Activated CD4-positive, alpha-beta T cell treated with anti-CD3 and anti-CD28 coated beads for 4 hours (primary cell): ENCODE measurements at places on chromosomes 13 and 19.

DNA sequence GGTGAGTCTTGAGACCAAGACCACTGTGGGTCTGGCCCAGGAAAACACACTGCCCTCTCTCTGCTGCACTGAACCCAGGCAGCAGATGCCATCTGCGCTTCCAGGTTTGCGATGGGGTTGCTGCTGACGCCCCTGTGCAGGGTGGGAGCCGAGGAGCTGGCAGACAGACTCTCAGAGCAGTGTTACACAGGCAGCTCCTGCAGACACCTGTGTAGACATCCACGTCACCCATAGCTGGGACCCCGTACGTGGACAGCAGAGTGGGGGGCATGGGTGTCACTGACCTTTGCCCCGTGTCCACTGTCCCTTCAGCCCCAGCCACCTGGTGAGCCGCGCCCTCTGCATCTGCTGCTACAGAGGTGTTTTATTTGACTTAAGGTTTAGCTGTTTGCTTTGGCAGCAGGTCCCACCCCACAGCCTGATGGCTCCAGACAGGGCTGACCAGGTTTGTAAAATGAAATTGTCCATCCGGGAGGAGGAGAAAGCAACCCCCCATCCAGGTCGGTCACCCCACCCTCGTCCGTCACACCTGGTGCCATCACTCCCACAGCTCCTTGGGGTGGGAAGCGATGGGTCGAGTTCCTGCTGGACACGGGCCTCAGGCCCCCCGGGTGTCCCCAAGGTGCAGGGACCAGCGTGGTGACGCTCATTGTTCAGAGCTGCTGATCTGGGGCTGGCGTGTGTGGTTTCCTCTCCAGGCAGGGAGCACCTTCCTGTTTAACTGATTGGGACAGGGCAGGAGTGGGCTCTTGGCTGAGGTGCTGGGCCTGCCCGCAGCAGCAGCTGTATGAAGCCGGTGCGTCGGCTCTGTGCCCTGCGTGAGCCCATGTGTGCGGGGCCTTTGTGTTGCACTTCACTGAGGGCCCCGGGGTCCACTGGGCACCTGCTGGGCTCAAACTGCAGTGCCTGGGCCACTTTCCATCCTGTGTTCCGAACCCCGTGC lies 28.4 kb downstream of the MCF2L start:
- DNase-seq, result no peak

DNA sequence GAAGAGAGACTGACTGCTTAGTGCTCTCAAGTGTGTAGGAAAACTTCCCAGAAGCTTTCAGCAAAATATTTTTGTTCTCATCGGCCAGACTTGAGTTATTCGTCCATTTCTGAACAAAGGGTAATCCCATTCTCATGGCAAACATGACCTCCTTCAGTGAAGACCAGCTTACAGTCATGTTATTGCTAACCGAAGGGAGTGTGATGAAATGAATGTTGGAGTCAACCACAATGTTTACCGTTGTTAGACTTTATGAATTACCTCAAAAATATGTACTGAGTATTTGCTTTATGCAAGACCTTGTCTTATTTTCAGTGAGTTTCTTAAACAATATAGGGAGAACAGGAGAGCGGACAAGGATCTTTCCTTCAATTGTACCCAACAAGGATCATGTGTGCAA lies 228.6 kb downstream of the LMO7 start:
- DNase-seq, result no peak

DNA sequence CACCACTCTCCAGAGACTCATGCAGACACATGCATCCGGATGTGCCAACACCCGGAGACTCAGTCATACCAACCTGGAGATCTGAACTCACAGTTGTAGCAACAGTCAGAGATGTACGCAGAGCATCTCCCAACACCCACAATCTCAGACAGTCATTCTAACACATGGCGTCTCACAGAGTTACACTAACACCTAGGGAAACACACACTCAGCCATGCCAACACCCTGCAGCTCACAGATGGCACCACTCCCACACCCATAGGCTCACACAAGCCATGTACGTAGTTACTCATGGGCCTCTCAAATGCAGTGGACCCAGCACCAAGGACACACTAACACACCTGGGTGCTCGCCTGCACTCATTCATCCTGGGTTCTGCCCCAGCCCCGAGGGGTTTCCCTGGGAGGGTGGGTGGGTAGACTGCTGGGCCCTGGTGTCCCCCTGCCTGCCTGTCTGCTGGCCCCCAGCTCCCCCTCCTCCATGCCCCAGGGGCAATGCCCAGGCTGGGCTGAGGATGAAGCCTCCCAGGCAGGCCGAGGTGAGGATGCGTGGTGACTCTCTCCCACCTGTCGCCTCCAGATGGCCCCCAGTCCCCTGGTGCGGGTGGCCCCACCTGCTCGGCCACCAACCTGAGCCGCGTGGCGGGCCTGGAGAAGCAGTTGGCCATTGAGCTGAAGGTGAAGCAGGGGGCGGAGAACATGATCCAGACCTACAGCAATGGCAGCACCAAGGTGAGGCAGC lies 10.0 kb downstream of the PKN1 start:
- no peak for DNase-seq

DNA sequence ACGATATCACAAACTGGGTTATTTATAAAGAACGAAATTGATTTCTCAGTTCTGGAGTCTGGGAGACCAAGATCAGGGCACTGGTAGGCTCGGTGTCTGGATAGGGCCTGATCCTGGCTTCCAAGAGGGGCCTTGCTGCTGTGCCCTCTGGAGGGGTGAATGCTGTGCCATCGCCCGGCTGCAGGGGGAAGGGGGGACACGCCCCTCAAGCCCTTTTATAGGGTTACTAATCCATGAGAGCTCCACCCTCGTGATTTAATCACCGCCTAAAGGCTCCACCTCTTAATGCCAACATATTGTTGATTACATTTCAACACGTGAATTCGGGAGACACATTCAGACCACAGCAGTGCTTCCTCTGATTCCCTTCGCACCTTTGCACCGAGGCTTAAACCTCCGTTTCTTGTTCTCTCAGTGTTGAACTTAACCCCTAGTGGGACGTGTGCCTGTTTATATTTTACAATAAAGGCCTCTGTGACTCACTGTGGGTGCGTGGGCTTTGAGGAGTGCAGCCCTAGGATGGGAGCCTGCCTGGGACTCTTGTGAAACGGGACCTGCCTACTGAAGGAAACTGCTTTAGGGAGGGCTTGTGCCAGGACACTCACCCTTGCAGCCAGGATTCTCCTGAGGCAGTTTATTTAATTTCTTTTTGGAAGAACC lies 52.4 kb upstream of the SPATA13 start:
- no peak for DNase-seq

DNA sequence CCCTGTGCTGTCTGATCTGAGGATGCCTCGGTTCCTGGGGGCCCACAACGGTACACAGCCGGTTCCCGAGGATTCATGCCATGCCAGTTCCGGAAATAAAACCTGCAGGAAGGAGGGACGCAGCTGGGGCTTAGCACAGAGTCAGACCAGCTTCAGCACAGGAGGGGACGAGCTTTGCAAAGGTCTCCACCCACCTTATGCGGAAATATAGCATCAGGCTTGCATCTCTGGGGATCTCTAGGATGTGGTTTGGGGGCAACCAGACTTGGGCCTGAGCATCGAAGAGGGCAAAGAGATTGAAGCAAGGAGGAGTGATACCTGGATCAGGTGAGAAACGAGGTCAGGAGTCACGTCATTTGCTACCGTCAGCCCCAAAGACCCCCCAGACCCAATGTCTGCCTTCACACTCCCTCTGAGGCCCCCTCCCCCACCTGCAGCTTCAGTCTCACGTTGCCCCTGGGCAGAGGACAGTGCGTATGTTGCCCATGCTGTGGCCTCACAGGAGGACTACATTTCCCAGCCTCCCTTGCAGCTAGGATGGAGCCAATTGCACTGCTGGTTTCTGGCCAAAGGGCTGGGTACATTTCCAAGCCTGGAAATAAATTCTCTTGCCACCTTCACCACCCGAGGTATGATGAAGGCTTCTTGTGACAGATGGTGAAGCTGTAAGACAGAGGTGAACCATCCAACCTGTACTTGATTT lies 12.1 kb downstream of the TYK2 start:
- no peak for DNase-seq

- DNase-seq, result no peak
Observed at GRCh38 chr13:28355822-28356371, 139.0 kb downstream of the FLT1 start.

- no peak for DNase-seq
Observed at GRCh38 chr19:41328842-41329225, 18.9 kb downstream of the CCDC97 start.

GRCh38 chr13:48275507-48275906 lies 28.0 kb upstream of the RB1 start:
- no peak for DNase-seq

- DNase-seq, result no peak
Observed at GRCh38 chr19:1970003-1970805, 29.2 kb downstream of the CSNK1G2 start.

- DNase-seq, result no peak
Observed at GRCh38 chr13:111280681-111281585, 39.5 kb upstream of the TEX29 start.

GRCh38 chr19:41597600-41598041 lies 21.7 kb downstream of the CEACAM21 start:
- DNase-seq, result peak; percentile 80

- no peak for DNase-seq
Observed at GRCh38 chr13:61466280-61466679, 50.6 kb upstream of the PCDH20 start.
